ENCODE measurements at places on chromosomes 5 and 9.

- ATAC-seq: no peak
Observed at GRCh38 chr5:133106343-133106742, 54.5 kb downstream of the HSPA4 start.

DNA sequence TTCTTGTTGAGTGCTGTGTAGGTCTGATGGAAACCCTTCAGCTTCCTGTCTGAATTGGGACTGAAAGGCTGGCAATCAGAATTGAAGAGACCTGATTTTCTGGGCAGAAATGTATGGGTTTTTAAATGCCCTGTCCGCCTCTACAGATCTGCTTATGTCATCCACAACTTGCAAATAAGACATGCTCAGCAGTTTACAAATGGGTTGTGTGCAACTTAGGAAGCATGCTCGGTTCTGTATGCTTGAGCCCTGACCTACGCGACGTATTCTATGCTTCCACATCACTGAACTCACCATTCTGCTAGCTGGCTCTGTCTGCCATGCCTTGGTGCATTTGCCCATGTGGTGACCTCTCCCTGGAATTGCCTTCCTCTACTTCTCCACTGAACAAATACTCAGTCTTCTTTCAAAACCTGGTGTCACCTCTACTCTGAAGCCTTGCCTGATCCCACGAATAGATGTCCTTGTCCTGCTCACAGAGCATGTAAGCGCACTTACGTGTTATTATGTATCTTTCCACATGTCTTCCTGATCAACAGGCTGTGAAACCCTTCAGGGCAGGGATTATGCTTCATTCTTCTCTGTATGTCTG, 194.2 kb downstream of the ERCC6L2 start:
- no peak for ATAC-seq

DNA sequence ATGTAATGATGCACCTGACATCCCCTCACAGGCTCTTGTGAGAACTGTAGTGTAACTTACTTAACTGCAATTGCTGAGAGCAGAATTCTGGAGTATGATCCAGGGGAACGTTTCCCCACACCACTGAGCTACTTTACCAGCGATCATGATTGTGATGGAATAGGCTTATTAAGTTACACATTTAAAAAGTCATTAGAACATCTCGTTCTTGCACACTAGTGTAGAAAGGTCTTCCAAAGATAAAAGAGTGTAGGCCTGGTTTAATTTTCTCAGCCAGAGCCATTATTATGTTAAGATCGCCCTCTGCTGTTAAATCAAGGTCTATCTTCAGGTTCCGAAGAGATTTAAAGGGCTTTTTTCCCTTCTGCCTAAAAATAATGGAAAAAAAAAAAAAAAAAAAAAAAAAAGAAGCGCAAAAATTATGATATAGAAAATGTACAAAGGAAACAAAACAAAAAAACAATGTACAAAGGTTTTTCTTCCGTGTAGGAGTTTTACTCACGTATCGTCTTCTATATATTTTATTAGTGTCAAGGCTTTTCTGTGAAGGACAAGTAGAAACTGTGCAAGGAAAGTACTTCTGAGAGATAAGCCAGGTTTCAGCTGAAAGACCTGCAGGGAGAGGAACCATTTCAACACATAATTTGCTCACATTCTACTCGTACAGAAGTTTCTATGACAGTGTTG, 18.6 kb upstream of the MOB3B start:
- ATAC-seq: peak; percentile 65

DNA sequence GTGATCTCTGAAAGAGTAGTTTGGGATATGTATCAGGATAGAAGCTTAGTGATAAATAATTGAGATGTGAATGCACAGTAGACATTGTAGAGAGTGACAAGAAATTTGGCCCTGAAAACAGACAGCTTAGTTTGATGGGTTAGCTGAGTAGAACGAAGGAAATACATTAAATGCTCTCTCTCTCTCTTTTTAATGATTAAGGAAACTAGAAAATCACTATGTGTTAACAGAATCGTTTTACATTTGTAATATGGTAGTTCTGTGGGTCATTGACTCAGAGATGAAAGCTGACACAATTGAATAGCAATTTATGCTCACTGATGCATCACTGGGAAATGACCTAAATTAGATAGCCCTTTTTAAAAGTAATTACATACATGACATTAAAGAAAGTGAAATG, 739.8 kb upstream of the PTPRD start:
- no peak for ATAC-seq

DNA sequence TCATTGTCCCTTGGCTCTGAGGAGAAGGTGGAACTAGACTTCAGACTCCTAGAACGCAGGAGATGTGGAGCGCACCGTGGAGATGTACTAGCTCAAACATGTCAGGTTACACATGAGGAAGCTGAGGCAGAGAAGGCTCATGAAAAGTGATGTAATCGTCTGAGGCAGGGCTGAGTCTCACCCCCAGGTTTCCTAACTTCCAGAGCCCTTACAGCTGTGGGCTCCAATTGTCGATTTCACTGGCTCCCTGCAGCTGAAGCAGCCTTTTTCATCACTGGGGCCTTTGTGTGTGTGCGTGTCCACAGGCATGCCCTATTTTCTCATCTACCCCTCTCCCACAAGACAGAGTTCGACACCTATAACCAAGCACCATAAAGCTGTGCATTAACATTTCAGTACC, 370.6 kb downstream of the NTRK2 start:
- no peak for ATAC-seq

DNA sequence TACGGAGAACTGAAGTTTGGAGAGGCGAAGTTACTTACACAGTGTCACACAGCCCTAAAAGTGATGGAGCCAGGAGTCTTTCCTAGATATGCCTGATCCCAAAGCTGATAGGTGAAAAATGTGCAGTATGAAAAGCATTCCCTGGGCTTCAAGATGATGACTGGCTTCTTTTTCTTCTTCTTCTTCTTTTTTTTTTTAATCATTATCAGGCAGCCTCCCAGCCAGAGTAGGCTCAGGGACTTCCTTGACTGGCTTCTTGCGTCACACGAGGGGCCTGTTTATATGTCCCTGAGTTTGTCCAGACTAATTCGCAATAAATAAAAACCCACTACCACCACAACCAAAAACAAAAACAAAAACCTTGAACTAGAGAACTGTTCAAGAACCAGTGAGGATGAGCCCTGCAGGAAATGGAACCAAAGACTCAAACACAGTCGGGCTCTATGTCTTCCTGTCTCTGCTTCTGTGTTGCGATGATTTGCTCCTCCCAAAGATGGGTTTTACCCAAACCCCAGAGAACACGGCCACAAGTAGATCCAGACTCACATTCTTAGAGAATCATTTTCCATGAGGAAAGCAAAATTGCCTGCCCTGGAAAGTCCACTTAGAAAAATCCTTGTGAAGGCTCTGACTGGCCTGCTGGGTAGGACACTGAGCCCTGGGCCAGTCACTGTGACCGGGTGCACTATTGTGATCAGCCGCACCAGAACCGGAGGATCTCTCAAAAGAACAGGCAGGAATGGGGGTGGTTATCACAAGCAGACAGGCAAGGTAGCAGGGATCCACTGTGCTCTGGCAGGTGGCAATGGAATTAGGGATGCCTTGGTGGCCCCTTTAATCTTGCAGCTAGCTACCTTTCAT, 38.0 kb upstream of the ADAM19 start:
- ATAC-seq: no peak

- ATAC-seq: peak; percentile 50
Observed at GRCh38 chr5:107425541-107426031, 245.2 kb downstream of the EFNA5 start.

- ATAC-seq: peak; percentile 91
Observed at GRCh38 chr5:55868846-55869245, 17.7 kb downstream of the IL31RA start.

DNA sequence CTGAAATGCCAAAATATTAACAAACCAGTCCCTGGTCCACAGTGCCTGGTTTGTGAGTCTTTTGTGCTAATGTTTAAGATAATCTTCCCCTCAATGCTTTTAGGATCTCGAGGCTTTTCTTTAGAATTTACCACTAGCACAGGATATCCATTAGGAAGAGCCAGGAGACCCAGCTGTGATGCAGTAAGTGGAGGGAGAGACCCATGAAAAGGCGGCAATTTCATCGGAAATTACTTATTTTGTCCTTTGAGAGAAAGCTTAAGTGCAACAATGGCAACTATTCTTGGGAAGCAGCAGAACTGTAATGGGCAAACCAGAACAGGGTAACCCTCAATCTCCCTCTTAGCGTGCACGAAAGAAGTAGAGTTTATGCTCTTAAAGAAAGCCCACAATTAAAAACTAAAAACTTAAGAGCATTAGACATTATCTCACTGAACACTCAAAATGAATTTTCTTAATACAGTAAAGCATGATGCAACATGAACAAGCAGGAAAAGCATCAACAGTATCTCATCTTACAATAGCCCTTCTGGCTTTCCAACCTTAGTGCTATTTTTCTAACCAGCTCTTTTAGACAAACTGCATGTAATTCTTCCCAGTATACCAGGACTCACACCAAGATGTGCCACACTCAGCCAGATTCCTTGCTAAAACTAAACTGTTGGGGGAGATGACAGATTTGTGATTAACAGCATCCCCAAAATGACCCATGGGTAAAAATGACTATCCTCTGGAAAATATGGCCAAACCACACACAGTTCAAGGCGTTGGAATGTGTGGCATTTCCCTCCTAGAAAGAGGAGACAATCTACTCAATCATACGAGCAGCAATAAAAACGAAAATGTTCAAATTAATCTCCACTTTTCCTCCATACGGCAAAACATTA, 36.4 kb downstream of the PWWP2A start:
- no peak for ATAC-seq

GRCh38 chr9:71079451-71079850, 42.0 kb downstream of the TRPM3 start:
- ATAC-seq: no peak

DNA sequence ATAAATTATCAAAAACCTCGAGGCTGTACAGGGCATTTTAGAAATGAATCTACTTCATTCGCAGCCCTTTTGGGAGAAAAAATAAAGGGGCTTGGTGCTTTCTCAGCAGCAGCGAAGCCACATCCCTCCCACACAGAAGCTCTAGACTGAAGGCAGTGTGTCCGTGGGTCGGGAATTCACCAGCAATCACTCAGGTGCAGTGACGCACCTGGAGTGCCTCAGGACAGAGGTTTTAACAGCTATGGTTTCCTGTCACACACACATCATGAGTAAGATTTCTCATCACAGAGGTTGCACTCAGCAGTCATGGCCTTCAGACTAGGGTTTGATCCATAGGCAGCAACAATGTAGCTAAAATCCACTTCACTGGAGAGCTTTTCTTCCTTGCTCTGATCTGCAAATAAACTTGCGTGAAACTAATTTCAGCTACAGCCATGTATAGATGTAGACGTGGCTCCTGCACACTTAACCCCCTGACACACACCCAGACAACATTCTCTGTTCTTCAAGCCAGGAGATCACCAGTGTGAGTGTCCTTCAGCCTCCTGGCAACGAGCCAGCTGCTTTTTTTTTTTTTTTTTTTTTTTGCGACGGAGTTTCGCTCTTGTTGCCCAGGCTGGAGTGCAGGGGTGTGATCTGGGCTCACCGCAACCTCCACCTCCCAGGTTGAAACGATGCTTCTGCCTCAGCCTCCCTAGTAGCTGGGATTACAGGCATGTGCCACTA, 34.8 kb downstream of the DYNC2I2 start:
- no peak for ATAC-seq

DNA sequence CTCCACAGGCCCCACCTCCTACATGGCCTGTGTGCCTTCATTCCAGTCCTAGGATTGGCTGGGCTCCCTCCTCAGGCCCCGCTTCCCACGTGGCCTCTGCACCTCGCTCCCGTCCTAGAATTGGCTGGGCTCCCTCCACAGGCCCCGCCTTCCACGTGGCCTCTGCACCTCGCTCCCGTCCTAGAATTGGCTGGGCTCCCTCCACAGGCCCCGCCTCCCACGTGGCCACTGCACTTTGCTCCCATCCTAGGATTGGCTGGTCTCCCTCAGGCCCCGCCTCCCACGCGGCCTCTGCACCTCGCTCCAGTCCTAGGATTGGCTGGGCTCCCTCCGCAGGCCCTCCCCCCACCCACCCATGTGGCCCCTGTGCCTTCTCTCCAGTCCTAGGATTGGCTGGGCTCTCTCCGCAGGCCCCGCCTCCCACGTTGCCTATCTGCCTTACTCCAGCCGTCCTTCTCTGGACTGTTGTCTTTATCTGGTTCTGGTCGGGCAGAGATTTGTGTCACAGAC, 45.3 kb upstream of the CACNA1B start:
- ATAC-seq: no peak

DNA sequence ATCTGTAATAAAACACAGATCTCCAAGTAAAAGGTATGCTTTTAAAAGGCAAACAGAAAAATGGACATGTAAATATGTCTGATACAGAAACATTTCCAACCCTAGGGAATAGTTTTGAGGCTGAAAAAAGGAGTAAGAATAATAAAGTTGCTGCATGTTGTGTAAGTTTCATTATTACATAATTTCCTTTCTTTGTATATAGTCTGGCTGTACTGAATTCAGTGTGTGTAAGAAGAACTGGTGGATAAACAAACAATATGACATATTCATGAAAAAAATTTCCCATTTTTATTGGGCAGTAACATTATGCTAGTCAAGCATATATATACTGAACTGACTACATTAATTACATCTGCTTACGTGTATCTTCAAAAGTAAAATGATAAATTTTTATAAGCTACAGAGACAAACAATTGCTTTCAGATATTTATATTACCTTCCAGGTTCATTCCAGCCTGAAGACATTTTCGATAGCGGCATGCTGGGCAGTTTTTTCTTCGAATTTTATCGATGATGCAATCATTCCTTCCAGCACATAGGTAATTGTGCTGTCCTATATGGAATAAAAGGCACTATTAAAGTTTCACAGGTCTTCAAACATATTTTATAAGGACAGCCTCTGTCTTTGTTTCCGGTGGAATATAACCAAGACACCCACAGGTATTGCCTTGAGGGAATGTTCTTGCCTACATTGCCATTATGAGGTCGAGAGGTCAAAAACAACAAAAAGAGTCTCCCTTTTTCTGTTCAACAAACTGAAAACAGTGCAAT, 93.6 kb downstream of the NR3C1 start:
- no peak for ATAC-seq
